A549 treated with RU486 at 1 μM for 4 hours (cell line): ENCODE measurements at places on chromosomes 2 and 18. TPM values are rescaled to one million over a fixed set of nuclear protein-coding genes. Genes with fewer than 3 reads are reported as not detected.

The MIB1 gene
- 3.7 to 10.7 TPM (median 9.7 TPM) in 5 replicates for total RNA-seq

The TDRD15 gene
- not detected in 5 replicates for total RNA-seq

The WDR33 gene
- 20.7 to 23.4 TPM (median 22.6 TPM) in 5 replicates for total RNA-seq

The EPB41L5 gene
- total RNA-seq = 2.7 to 4.8 TPM (median 4.3 TPM) in 5 replicates

The C18orf54 gene
- 1.1 to 3.2 TPM (median 2.7 TPM) in 5 replicates for total RNA-seq

The FKBP7 gene
- 7.2 to 13.6 TPM (median 11.1 TPM) in 5 replicates for total RNA-seq

The ANKRD29 gene
- total RNA-seq = 9.3 to 13.5 TPM (median 13.3 TPM) in 5 replicates

The CYB5A gene
- total RNA-seq = 119 to 142 TPM (median 134 TPM) in 5 replicates

The FBXO48 gene
- 0.45 to 0.56 TPM (median 0.49 TPM) in 5 replicates for total RNA-seq

The PJVK gene
- total RNA-seq = 0.66 to 1.3 TPM (median 0.99 TPM) in 5 replicates

The COL4A4 gene
- total RNA-seq = 1.0 to 2.3 TPM (median 1.3 TPM) in 5 replicates

The CABYR gene
- 10.6 to 18.7 TPM (median 12.3 TPM) in 5 replicates for total RNA-seq

The KRTCAP3 gene
- total RNA-seq = 0.66 to 1.1 TPM (median 0.73 TPM) in 5 replicates

The IL1B gene
- 0.34 to 0.58 TPM (median 0.41 TPM) in 4 of 5 replicates, not detected in the other for total RNA-seq

The GKN1 gene
- total RNA-seq = 0.34 to 1.2 TPM (median 0.54 TPM) in 5 replicates

The SERPINB2 gene
- 0.17 TPM in 1 of 5 replicates, not detected in the others for total RNA-seq

The SERPINB12 gene
- total RNA-seq = not detected in 5 replicates

The GREB1L gene
- total RNA-seq = 0.95 to 2.5 TPM (median 2.3 TPM) in 5 replicates

The ICOS gene
- total RNA-seq = not detected in 5 replicates

The DSEL gene
- 0.22 to 0.39 TPM (median 0.31 TPM) in 5 replicates for total RNA-seq

The MFSD2B gene
- total RNA-seq = 0.28 to 0.56 TPM (median 0.36 TPM) in 5 replicates

The MOGAT1 gene
- total RNA-seq = not detected in 5 replicates

The CYP26B1 gene
- 11.5 to 16.3 TPM (median 14.2 TPM) in 5 replicates for total RNA-seq

The PROC gene
- total RNA-seq = 2.3 to 4.3 TPM (median 3.6 TPM) in 5 replicates

The TSPYL6 gene
- not detected in 5 replicates for total RNA-seq

The ESCO1 gene
- total RNA-seq = 5.0 to 11.3 TPM (median 9.8 TPM) in 5 replicates

The TTC39C gene
- 11.1 to 13.9 TPM (median 12.7 TPM) in 5 replicates for total RNA-seq

The RFTN2 gene
- not detected in 5 replicates for total RNA-seq

The CHST9 gene
- 0.06 TPM in 1 of 5 replicates, not detected in the others for total RNA-seq

The ADNP2 gene
- total RNA-seq = 10.0 to 12.1 TPM (median 11.6 TPM) in 5 replicates

The FEV gene
- total RNA-seq = not detected in 5 replicates

The CDCA7 gene
- total RNA-seq = 38.0 to 48.5 TPM (median 47.3 TPM) in 5 replicates

The KHK gene
- total RNA-seq = 6.9 to 9.7 TPM (median 8.9 TPM) in 5 replicates

The IL36A gene
- total RNA-seq = not detected in 5 replicates

The DARS1 gene
- 55.8 to 61.2 TPM (median 59.3 TPM) in 5 replicates for total RNA-seq

The EIF2AK2 gene
- total RNA-seq = 12.9 to 32.6 TPM (median 24.1 TPM) in 5 replicates

The HNMT gene
- total RNA-seq = 0.49 to 1.8 TPM (median 0.85 TPM) in 5 replicates

The ABHD1 gene
- total RNA-seq = 0.75 to 1.5 TPM (median 1.3 TPM) in 5 replicates

The XPO1 gene
- total RNA-seq = 57.5 to 134 TPM (median 124 TPM) in 5 replicates

The MFF gene
- 105 to 128 TPM (median 116 TPM) in 5 replicates for total RNA-seq

The RAMP1 gene
- not detected in 5 replicates for total RNA-seq

The UGT1A7 gene
- 3.4 to 6.3 TPM (median 3.9 TPM) in 5 replicates for total RNA-seq

The IL36B gene
- not detected in 5 replicates for total RNA-seq

The IL1RN gene
- total RNA-seq = 0.14 to 0.42 TPM (median 0.25 TPM) in 4 of 5 replicates, not detected in the other

The PLGLB1 gene
- 0.37 to 1.5 TPM (median 0.84 TPM) in 5 replicates for total RNA-seq

The PAX8 gene
- 0.54 to 1.2 TPM (median 1.1 TPM) in 5 replicates for total RNA-seq
